ENCODE measurements at places on chromosomes 5 and 9.

DNA sequence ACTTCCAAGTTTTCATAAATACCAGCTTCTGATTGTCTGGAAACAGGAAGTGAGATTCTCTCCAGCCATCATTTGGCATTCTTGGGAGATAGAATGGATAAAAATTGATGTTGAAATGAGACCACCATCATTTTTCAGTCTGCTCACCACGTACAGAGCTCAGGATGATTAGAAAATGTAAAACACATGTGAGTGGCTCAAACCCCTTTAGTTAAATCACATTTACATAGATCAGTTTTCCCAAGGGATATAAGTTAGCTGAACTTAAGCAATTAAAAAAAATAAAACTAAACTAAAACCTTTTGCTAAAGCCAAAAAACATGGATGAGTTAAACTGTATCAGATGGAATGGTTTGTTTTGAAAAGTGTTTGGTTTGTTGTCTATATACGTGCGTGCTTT lies 37.1 kb upstream of the GDNF start:
- DNase-seq, result no peak

- no peak for DNase-seq
These were observed 24.4 kb downstream of the MLLT3 start for GRCh38 chr9:20597862-20598261.

- DNase-seq, result no peak
These were observed 45.7 kb downstream of the SEMA5A start for GRCh38 chr5:9500193-9500592.

- no peak for DNase-seq
These were observed 213.9 kb downstream of the GABBR2 start for GRCh38 chr9:98494852-98495251.

GRCh38 chr5:157596487-157596886 lies 20.9 kb upstream of the ADAM19 start:
- DNase-seq, result no peak

GRCh38 chr5:45796959-45797553 lies 100.9 kb upstream of the HCN1 start:
- DNase-seq, result no peak

DNA sequence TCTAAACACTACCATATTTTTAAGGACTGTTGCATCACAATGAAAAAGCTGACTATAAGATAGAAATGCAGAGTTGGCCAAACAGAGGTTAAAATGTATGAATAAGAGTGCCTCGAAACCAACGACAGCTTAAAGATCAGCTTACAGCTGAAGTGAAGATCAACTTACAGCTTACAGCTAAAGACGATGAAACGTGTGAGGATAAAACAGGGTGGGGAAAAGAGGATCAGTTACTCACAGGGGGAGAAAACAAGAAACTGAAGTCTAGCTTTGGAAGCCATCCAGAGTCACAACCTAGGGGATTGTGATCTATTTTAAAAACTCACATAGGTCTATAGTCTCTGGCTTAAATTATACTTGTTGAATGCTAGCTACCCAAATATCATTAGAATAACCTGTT lies 220.0 kb downstream of the SNCAIP start:
- DNase-seq, result no peak

GRCh38 chr5:68533571-68534084 lies 318.1 kb downstream of the PIK3R1 start:
- no peak for DNase-seq

DNA sequence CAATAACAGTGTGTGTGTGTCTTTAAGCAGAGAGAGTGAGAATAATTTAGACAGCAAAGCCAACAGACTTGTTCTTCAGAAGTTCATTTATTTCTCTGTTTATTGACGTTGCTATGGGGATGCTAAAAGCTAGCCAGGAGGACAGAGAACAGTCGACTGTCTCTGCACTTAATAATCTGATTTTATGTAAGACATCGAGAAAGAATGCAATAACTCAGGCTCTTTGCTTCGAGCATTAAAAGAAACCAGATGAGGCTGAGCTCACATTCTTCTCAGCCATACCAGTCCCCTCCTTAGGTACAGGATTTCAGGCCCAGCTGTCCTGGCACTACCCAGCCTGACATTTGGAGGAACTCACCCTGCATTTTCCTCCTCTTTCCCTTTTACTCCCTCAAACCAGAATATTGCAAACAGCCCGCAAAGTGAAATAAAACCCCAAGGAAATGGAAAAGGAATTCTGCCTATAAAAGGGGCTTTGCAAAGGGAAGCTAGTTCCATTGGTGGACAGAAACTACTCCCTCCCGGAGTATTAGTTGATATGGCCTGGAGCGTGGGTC lies 44.5 kb upstream of the DPYSL3 start:
- no peak for DNase-seq

DNA sequence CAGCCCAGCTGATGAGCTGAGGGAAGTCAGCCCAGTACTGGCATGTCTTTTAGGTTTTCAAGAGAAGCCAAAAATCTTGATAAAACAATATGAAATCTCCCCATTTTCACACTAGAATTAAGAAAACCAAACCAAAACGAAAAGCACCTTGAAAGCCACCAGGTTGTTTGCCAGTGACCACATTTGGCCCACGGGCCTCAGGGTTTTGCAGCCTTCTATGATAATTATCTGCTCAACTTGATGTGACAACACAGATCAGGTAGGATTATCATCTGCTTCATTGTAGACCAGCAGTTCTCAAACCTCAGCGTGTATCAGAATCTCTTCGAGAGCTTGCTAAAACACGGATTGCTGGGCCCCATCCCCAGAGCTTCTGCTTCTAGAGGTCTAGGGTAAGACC lies 101.4 kb downstream of the GALNT10 start:
- DNase-seq, result no peak

DNA sequence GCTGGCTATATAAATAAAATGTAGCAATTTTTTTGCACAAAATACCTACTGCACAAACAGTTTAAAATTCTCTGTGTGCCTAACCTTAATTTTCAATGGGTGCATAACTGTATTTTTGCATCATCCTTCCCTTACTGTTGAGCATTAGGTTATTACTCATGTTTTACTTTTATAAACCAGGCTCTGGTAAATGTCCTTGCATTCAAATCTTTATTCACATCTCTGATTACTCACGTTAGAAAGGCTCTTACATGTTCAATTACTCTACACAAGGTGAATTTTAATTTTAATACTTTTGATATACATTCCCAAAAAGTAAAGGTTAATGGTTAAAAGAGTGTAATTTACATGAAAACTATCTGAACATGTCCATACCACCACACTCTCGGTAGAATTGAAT lies 246.1 kb downstream of the PRELID2 start:
- DNase-seq, result no peak

- no peak for DNase-seq
These were observed 77.2 kb downstream of the SLCO6A1 start for GRCh38 chr5:102421647-102422046.

DNA sequence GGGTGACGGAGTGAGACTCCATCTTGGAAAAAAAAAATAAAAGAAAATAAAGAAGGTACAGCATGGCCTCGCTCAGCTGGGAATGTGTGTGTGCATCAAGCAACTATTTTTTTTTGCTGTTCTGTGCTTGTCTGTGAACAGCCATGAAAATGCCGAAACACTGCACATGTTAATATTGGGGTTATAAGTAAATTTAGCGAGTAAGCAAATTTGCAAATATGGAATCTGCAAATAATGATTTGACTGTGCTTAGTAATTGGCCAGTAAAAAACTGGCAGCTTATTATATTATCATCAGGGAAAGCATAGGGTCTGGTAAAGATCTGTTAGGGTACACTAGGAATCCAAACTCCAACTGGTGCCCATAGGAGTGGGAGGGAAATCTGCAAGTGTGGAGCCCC lies 278.1 kb upstream of the KLF4 start:
- no peak for DNase-seq

DNA sequence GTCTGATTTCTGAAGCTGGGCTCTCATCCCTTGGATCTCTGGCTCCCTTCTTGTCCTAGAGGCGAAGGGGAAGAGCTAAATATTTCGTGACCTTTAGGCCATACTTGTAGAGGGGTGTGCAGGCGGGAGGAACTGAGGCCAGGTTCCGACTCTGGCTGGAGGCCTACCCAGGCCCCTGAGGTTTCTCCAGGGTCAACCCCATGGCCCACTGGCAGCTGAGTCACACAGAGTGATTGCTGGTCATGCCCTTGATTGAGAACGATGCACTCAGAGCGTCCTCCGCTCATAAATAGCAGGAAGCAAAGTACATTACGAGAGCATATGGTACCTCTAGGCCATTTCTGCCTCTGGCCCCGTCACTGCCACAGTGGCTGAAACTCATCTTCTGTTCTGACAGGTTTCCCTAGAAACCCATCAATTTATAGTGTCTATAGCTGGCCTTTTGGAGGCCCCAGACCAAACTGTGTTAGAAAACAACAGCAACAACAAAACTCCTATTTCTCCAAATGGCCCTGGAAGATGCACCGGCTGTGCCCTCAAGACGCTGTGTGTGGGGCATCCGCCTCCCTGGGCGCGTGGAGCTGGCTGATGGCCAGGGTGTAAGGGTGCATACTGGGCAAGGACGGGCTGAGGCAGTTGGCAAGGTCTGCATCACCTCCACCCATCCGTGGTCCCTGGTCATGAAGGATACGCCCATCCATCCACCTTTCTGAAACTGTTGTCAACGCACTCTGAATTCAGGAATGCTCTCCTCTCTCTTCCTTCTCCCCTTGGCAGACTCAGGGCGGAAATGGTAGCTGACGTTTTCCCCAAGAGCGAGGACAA lies 32.9 kb upstream of the FCN1 start:
- DNase-seq, result no peak

- DNase-seq, result no peak
These were observed 417.5 kb upstream of the MEF2C start for GRCh38 chr5:89300426-89300970.

GRCh38 chr9:115671963-115672305 lies 481.7 kb upstream of the PAPPA start:
- no peak for DNase-seq

GRCh38 chr9:98342098-98342819 lies 86.8 kb upstream of the TBC1D2 start:
- no peak for DNase-seq

DNA sequence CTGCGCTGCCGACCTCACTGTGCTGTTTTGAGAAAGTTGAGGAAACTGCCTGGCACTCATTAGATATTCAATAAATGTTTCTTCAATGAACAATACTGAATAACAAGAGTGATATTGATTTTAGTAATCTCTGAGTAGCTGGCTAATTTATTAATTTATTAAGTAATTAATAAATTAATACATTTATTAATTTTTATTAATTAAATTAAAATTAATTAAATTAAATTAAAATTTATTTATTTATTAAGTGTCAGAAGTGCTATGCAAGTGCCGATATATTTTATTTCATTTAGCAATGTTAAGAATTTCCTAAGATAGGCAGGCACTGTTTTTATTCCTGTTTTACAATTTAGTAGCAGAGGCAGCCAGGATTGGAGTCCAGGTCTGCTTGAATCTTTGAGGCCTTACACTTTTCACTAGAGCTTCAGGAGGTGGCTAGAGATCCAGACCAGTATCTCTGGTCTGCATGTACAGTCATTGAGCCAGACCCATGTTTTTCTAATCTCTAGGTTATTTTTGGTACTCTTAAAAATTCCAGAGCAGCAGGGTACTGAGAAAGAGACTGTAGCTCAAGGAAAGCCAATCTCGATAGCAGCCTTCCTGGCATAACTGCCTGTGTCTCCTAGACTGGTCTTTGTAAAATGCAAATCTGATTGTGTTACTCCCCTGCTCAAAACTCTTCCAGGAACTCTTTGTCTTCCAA lies 109.2 kb downstream of the ARHGEF28 start:
- no peak for DNase-seq

DNA sequence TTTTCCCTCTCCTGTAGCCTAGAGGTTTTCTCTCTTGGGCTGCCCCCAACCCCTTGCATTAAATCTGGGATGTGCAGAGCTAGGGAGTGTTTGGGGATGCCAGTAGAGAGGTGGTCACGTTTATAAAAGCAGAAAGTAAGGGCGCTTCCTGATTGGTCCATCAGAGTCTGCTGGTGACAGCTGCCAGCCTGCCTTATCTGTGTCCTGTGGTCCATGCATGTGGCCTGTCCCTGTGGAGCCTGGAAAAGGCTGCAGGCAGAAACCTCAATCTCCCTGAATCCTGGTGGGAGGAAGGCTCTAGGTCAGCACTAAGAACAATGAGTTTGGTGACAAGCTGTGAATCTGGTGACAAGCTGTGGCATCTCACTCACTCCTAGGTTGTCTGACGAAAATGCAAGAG lies 42.2 kb downstream of the ARHGEF37 start:
- DNase-seq, result no peak

DNA sequence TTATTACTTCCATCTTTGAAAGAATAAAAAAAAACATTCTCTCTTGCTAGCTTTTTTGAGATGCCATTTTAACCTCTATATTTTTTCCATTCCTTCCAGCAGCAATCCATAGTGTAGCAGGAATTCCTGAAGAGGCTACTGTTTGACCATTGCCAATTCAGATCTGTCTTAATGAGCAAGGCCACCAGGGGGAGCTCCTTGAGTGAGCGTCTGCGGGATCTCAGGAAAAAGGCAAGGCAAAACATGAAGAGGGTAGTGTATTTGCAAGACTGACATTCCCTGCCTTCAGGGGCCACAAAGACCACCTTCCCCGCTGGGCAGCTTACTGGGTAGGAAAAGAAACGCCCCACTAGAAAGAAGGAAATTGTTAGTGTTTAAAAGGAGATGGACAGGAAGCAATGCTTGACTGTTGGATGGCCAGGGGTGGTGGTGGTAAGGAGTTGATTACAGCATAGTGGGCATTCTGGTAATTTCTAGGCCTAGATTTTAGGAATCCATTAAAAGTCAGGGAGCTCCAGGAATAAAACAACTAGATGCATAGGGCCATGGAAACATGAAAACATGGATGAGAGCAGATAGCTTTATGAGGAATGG lies 206.6 kb upstream of the HAPLN1 start:
- peak; percentile 4 for DNase-seq

DNA sequence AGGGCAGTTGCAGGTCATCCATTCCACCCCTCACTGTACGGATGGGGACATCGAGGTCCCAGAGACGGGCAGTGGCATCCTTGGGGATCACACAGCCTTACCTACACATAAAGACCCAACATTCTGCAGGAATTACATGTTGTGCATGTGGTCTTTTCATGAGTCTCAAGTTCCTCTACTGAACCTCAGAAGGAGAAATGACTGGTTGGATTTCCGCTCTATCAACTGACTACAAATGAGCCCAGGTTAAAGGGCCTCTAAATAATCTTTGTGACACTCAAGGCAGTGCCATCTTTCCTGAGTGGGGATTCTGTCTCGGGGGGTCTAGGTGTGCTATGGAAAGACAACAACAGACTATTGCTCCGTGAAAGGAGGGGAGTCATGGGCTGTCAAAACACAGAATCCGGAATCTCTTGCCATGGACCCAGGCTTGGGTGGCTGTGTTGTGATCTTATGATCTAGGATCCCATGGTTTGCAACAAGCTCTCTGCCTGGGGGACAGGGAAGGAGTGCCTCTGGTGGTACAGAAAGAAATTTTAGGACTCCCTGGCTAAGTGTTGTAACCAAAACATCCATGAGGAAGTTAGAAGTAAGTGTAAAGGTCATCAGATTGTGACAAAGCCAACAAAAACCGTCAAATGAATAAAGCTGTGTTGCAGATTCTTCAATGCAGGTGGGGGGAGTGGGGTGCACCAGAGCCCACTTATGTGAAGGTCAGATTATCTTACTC lies 1.9 kb upstream of the SLC31A2 start:
- DNase-seq, result no peak

DNA sequence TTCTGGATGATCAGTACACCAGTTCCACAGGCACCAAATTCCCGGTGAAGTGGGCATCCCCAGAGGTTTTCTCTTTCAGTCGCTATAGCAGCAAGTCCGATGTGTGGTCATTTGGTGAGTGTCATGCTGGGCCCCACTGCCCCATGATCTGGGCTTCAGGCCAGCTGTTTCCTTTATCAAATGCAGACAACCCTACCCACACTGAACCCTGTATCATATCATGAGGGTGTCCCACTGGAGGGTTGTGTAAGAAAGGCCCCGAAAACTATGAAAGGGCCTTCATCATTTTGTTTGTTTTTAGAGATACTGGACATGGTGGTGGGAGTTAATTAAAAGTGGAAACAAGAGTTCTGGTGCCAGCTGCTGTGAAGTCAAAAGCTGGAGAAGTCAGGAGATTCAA lies 20.0 kb upstream of the CYFIP2 start:
- DNase-seq, result no peak

Measured in stimulated activated CD8-positive, alpha-beta memory T cell treated with anti-CD3 and anti-CD28 coated beads, Interleukin-7, amount 100 ng/mL, for 24 hours (primary cell).